ENCODE measurements at places on chromosomes 4 and X. TPM values are rescaled to one million over a fixed set of nuclear protein-coding genes. Genes with fewer than 3 reads are reported as not detected.

- no peaks in the 10 kb centered on the region for H3K4me1 ChIP-seq
- H3K36me3 ChIP-seq: no peaks in the 10 kb centered on the region
- no peak overlapping the region for H3K4me3 ChIP-seq
- no peaks in the 10 kb centered on the region for H3K27me3 ChIP-seq
- peak overlapping the region; percentile 43 for H3K27ac ChIP-seq
These were observed 64.0 kb downstream of the HHIP start for GRCh38 chr4:144709793-144710525.

GRCh38 chr4:187865914-187866313 lies 129.7 kb upstream of the ZFP42 start:
- no peak overlapping the region for H3K4me3 ChIP-seq
- DNase-seq: no peak
- H3K27me3 ChIP-seq: no peaks in the 10 kb centered on the region

DNA sequence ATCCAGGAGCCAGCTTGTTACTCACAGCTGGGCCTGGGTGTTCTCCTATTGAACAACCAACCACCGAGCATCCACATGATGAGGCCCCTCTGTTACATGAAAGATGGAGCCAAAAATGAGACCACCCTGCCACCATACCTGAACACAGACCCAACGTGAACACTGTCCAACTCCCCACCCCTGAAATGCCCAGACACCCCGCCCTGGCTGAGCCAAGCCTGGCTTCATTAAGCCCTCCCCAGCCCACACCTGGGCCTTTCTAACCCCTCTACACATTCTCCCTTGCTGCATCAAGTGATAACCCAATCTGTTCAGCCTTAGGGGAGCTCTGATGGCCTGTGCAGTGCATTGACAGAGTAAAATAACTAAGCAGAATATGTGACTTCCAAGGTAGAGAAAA lies 80.7 kb downstream of the EVC start:
- no peak overlapping the region for H3K27ac ChIP-seq
- no peaks in the 10 kb centered on the region for H3K4me1 ChIP-seq
- H3K27me3 ChIP-seq: no peaks in the 10 kb centered on the region
- no peak overlapping the region for H3K4me3 ChIP-seq
- no peak for DNase-seq

GRCh38 chr4:82645936-82646565 lies 84.3 kb upstream of the TMEM150C start:
- H3K27me3 ChIP-seq: no peaks in the 10 kb centered on the region
- no peaks in the 10 kb centered on the region for H3K4me1 ChIP-seq
- DNase-seq: no peak
- no peaks in the 10 kb centered on the region for H3K36me3 ChIP-seq

GRCh38 chrX:115560978-115561604 lies at the start of gene PLS3:
Gene PLS3, plus strand, starts transcription at chrX:115561174. Its CDS starts 49,077 bp downstream, at chrX:115610251.
- peak within 1 kb of the TSS; percentile 87 for H3K27ac ChIP-seq
- H3K4me1 ChIP-seq: no peaks in the 10 kb centered on the region
- peak within 1 kb of the TSS; percentile 75 for H3K4me3 ChIP-seq
- peaks cover 73% of the 10 kb centered on the region for H3K27me3 ChIP-seq
- H3K36me3 ChIP-seq: no peaks in the 10 kb centered on the region
- peak; percentile 73 for DNase-seq

DNA sequence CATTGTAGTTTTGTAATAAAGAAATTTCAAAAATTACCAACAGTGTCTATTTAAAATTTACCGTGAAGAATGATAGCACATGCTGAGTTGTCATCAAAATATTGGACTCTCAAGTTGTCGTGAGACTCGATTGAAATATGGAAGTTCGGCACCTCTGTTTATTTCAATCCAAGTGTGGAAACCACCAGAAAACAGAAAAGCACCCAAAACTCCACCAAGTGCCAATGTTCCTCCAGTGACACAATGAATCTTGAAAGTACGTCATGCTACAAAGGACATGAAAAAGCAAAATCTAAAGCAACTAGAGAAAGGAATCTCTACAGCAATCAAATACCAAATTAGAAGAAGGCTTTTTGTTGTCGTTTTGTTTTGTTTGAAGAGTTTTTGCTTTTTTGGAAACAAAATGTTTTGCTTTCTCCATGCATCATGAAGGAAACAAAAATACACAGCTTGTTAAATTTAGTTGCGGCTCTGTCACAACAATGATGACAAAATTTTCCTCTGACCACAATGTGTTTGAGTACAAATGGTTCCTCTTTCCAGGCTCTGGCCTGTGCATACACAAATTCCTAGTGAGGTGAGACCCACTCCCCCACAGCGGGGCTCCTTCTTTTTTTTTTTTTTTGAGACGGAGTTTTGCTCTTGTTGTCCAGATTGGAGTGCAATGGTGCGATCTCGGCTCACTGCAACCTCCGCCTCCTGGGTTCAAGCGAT lies 9.6 kb upstream of the IL13RA1 start:
- no peaks in the 10 kb centered on the region for H3K36me3 ChIP-seq
- H3K4me1 ChIP-seq: no peaks in the 10 kb centered on the region
- DNase-seq: no peak
- no peak overlapping the region for H3K4me3 ChIP-seq
- no peak overlapping the region for H3K27ac ChIP-seq

GRCh38 chr4:80183250-80184052 lies 13.9 kb upstream of the PRDM8 start:
- H3K27me3 ChIP-seq: peaks cover 38% of the 10 kb centered on the region
- H3K36me3 ChIP-seq: no peaks in the 10 kb centered on the region
- H3K4me3 ChIP-seq: peak overlapping the region; percentile 82
- H3K27ac ChIP-seq: peak overlapping the region; percentile 89
- H3K4me1 ChIP-seq: no peaks in the 10 kb centered on the region

DNA sequence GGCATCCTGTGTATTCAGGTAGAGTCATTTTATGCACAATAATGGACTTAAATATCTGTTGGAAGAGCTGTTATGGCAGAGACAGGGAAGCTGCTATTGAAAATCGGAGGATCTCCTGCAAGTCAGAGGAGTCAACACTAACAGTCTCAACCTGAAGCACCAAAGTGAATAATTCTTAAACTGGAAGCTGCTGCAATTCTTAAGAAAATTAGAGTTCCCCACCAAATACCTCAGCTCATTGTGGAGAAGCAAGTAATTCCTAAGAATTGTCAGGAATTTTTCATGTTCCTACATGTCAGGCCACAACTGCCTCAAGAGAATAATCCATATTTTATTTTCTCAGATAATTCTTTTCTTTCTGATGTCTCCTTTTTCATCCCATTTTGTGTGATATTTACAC lies 892.6 kb upstream of the LCORL start:
- H3K27ac ChIP-seq: no peak overlapping the region
- no peak overlapping the region for H3K4me3 ChIP-seq
- no peak for DNase-seq
- H3K27me3 ChIP-seq: no peaks in the 10 kb centered on the region
- no peaks in the 10 kb centered on the region for H3K4me1 ChIP-seq
- H3K36me3 ChIP-seq: no peaks in the 10 kb centered on the region

- DNase-seq: no peak
- no peaks in the 10 kb centered on the region for H3K27me3 ChIP-seq
- no peaks in the 10 kb centered on the region for H3K4me1 ChIP-seq
- H3K4me3 ChIP-seq: no peak overlapping the region
- no peak overlapping the region for H3K27ac ChIP-seq
These were observed 279.8 kb downstream of the UNC5C start for GRCh38 chr4:95268819-95269565.

Gene NPY5R
- 1.6 TPM for total RNA-seq

Gene ARMCX2
- 40.2 TPM for total RNA-seq

Gene CXCL13
- total RNA-seq: 6.2 TPM

Gene OPRPN
- total RNA-seq: not detected

Gene CT45A5
- total RNA-seq: not detected

Gene NDST3
- total RNA-seq: 0.29 TPM

Gene HTN1
- not detected for total RNA-seq
